GM12878 (cell line): ENCODE measurements at places on chromosomes 4 and X.

DNA sequence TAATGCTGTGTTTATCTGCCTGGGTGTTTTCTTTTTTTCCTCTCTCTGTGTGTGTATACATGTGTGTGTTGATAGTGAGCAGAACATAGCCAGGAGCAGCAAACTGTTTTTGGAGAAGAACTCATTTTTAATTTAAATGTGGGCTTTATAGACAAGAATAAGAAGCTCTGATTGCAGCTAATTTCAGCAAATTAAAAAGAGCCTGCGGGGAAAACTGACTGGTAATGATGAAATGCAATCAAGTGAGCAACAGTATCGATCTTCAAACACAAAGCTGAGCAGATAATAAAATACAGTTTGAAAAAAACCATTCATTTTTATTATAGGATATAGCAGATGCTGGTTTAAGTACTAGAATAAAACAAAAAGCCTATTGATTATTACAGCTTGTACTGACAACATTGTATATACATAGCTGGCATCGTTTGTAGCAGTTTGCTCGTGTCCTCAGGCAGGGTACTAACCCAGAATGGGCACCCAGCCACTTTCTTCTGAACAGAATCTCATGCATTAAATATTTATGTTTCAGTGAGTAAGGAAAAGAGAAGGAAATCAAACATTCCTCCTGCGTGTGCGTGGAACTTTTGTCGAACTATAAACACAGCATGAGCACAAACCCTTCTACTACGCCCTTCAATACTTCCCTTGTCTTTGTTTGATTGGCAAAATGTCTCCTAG, 73.5 kb upstream of the ZFP42 start:
- no peak for DNase-seq

GRCh38 chrX:39841604-39842003, 256.2 kb downstream of the BCOR start:
- DNase-seq = no peak

GRCh38 chr4:156581282-156582063, 390.1 kb downstream of the PDGFC start:
- DNase-seq = no peak

- no peak for DNase-seq
Observed at GRCh38 chr4:32025851-32026459, 1305.8 kb downstream of the PCDH7 start.

GRCh38 chr4:20658456-20658855, 41.8 kb upstream of the PACRGL start:
- DNase-seq = no peak

- DNase-seq = no peak
Observed at GRCh38 chr4:75046226-75046625, 113.3 kb downstream of the PARM1 start.

DNA sequence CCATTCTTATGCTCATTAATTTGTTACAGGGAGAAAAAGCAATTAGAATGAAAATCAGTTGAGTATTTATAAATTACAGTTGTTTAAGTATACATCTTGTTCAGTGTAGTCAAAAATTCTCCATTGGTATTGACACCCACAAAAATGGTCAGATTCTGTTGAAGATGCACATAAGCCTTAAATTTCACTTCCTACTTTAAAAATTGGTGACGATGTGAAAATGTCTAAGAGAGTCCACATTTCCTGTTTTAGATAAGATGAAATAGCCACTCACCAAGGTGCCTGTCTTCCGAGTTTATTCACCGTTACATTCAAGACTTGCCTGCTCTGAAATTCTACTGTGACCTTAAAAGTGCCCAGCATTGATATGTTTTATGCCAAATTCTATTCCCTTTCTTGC, 93.6 kb downstream of the GPR143 start:
- no peak for DNase-seq

GRCh38 chr4:4456816-4457578, 70.1 kb downstream of the NSG1 start:
- no peak for DNase-seq

DNA sequence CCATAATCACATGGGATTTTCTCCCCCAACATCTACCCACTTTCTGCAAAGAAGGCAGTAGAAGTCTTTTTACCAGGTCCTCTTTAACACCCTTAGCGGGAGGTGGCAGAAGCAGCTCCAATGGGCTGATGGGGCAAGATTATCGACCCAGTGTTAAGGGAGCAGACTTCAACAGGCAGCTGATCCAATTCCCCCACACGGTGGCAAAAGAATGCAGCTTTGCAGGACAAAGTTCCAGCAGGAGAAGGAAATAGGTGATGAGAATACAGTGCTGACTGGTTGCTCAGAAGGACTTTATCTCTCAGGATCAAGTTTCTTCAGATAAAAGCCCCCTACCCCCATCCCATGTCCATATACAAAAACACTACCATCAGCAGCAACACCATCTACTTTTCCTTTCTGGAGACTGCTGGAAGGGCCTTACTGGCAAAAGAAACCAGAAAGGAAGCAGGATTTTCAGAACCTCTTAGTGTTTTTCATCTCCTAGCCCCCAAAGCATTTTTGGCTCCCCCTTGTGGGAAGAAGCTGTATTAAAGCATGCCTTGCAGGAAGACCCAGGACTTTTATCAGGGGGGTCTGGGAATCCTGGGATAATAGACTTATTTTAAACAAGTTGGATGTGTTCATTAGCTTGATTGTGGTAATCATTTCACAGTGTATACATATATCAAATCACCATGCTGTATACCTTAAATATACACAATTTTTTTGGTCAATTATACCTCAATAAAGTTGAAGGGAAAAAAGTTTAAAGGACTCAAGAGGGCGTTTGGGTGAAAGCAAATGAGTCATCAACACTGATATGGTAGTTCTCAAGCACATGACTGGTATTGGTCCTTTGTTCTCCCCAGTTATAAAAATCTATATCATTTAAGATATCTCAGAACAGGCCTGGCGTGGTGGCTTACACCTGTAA, 146.4 kb downstream of the GPC3 start:
- no peak for DNase-seq

DNA sequence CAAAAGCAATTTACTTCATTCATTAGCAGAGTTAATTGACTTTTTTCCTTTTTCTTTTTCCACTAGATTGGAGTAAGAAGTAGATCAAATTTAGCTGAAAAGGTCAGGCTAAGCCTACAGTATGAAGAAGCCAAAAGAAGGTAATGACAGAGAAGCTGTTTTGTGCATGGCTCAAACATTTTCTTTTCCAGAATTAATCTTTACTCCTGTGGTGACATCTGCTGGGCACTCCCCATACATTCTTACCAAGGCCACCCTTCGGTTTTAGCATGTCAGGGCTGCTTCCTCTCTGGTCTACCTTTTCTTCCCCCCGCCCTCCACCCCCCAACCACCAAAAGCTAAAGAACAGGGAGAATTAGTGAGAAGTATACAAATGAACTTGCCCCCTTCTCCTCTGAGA, 70.2 kb downstream of the CLDN22 start:
- no peak for DNase-seq

GRCh38 chr4:100742045-100742444, 224.2 kb upstream of the EMCN start:
- no peak for DNase-seq

DNA sequence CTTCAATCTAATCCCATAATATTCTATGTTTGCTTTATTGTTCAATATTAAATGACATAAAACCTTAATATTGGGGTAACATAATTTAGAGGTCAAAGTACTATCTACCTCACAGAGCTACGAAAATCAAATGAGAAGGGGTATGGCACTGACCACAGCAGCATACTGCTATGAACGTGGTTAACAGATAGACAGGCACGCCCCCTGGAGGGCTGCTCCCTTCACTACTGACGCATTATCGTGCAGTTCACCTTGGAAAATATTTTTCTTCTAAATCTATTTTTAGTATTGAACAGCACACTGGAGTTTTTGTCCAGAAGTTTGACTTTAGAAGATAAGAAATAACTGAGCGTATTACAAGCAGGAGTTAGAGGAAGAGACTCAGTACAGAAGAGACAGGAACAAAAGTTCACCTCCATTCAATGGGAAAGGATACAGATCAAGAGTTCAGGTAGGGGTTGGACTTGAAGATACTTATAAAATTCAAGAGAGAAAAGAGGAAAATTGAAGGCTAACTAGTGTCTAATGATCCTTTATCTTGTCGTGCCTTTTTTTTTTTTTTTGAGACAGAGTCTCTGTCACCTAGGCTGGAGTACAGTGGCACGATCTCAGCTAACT, 22.7 kb downstream of the MAP9 start:
- no peak for DNase-seq

GRCh38 chr4:144185086-144185485, 44.6 kb upstream of the GYPA start:
- no peak for DNase-seq

- DNase-seq = no peak
Observed at GRCh38 chrX:11665168-11666111, at the start of gene ARHGAP6. ARHGAP6 (minus strand) TSS chrX:11665920; CDS start chrX:11664828, 1,092 bp downstream.

GRCh38 chrX:102546828-102547493, 30.4 kb upstream of the TMSB15A start:
- no peak for DNase-seq

- no peak for DNase-seq
Observed at GRCh38 chr4:24496597-24496996, 87.8 kb downstream of the DHX15 start.

GRCh38 chr4:45033676-45034419, 307.5 kb upstream of the GNPDA2 start:
- DNase-seq = no peak

DNA sequence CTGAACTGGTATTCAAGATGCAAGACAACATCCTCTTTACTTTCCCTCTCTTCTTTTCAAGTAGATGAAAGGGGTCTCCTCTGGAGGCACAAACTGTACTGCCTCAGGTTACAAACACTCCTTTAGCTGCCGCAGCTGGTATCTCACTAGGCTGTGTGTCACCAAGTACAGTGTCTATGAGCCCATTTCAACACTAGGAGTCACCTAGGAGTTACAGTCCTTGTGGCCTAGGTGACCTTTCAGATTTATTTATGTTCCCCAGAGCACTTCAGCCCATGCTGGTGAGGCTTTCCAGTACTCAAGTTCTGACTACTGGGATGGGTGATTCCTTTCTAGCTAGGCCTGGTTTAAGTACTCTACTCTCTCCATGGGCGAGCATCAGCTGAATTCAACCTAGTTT, 32.4 kb upstream of the TMLHE start:
- no peak for DNase-seq

GRCh38 chr4:53309321-53310040, 56.4 kb downstream of the SCFD2 start:
- no peak for DNase-seq

- no peak for DNase-seq
Observed at GRCh38 chr4:3720466-3720865, 45.7 kb upstream of the ADRA2C start.

- no peak for DNase-seq
Observed at GRCh38 chr4:101593666-101594065, 196.9 kb upstream of the BANK1 start.

DNA sequence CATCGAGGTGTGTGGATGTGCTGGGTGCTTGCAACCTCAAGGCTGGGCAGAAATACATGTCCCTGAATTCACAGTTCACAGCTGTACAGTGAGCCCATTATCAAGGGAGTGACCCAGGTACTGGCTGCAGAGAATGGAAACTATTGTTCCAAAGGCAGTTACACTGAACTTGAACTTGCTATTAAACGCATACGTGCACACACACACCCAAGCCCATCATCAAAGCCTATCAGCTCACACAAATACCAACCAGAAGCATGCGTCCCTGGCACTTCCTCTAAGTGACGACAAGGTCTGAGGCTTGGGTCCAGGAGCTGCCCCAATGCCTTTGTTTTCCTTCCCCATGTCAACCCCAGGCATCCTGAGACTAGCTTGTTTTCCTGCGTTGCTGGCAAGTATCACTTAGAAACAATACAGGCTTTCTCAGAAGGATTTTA, 88.6 kb downstream of the IRF2 start:
- no peak for DNase-seq
